GM13977 (cell line): ENCODE measurements at places on chromosomes 3 and 15.
A peak's percentile ranks its signal among the peaks of the same experiment; 100 is the strongest.

DNA sequence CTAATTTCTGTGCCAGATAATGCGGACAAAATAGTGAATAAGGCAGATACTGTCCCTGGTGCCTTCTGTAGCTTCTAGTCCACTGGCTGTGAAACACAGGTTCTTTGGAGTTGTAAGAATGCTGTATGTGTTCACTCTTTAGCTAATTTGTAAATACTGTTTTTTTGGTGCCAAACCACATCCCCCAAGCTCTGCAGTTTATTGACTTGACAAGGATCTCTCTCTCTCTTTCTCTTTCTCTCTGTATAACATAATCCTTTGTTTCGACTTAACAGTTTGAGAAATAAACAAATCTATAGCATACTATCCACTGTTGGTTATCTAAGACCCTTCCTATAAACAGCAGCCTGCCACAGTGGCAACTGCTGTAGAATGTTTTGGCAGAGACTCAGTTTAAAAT is 7.6 kb downstream of the SMAD3 start:
- no peak for DNase-seq

DNA sequence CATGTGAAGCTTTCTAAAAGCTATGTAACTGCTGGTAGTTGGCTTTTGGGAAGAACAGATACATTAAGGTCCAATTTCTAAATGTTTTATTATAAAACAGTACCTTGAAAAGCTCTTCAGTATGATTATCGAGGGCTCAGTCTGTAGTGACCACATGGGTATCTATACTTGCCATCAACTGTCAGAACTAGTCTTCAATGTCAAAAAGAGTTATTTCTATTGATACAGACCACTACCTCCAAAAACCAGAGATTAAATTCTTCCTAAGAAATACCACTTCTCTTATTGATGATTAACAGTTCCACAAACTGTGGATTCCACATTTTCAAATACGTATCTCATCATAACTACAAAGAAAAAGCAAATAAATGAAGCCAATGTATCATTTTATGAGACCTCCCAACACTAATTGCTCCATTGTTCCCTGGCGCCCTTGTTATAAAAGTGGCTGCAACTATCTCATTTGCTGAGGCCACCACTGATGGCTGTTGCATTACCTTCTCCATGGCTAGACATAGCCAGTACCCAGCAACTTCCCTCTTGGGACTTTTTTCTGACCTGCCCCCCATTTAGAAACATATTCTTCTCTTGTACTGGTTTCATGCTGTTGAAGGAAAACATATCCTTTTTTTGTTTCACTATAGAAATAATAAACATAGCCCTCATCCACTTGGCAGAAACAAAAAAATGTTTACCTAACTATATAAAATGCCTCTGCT is 33.9 kb upstream of the MBNL1 start:
- DNase-seq = no peak

GRCh38 chr3:159865041-159865579 is 123.5 kb upstream of the IL12A start:
- DNase-seq = no peak

DNA sequence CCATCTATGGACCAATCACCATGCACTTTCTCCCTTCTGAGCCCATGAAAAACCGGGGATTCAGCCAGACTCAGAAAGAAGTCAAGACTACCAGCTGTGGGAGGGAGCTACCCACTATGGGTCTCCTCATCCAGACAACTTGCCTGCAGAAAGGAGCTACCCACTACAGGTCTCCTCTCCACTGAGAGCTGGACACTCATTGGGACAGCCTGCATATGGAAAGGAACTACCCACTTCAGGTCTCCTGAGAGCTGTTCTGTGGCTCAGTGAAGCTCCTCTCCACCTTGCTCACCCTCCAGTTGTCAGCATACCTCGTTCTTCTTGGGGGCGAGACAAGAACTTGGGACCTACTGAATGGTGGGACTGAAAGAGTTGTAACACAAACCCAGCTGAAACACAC is 22.3 kb upstream of the ZBED2 start:
- no peak for DNase-seq

DNA sequence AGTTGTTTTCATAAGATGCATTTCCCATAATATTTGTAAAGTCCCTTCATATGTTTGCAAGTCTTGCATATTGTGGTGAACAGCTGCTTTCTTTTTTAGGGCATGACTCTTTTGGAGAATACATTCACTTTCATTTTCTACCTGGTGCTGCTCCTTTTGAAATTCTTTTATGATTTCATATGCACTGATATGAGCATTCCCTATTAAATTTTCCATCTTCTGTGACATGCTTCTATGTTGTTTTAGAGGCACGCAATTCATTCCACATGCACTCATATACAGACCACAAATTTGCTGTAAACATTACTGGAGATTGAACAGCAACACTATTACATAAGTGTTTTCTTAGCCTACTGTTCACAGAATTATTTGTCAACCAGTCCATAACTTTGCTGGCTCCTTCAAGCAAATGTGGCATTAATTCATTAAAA is 92.8 kb upstream of the TNFSF10 start:
- peak; percentile 57 for DNase-seq

- no peak for DNase-seq
Observed at GRCh38 chr3:148100476-148100875, 597.2 kb upstream of the AGTR1 start.

- no peak for DNase-seq
Observed at GRCh38 chr3:18751514-18751913, 326.4 kb upstream of the SATB1 start.

- no peak for DNase-seq
Observed at GRCh38 chr3:30672959-30673358, 66.6 kb downstream of the TGFBR2 start.

DNA sequence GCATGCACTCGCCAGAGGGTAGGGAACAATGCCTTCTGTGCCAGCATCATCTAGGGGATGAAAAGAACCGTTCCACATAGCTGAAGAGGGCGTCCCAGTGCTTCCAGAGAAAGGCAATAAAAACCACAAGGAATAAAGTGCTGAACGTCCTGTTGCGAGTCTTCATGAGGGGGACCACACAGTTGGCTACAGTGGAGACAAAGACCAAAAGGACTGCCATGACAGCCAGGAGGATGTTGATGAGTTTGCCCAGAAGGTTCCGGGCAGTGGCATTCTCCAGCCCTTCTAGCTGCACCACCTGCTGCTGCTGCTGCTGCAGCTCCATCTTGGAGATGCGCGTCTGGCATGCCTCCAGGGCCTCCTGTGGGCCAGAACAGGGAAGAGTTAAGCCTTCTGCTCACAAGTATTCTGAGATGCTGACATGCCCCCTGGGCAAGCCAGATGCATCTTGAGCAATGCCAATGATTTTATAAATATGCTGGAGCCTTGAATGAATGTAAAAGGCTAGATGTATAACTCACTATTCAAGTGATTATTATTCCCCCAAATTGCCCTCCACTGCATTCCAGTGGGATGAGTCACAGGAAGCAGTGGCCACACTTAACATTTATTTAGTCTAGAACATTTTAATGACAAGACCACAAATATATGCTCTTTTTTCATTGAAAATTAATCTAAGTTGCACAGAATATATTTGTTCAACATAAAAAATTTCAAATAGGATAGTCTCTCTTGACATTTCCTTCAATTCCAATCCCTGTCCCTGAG is 45.1 kb upstream of the PLXND1 start:
- DNase-seq = no peak

DNA sequence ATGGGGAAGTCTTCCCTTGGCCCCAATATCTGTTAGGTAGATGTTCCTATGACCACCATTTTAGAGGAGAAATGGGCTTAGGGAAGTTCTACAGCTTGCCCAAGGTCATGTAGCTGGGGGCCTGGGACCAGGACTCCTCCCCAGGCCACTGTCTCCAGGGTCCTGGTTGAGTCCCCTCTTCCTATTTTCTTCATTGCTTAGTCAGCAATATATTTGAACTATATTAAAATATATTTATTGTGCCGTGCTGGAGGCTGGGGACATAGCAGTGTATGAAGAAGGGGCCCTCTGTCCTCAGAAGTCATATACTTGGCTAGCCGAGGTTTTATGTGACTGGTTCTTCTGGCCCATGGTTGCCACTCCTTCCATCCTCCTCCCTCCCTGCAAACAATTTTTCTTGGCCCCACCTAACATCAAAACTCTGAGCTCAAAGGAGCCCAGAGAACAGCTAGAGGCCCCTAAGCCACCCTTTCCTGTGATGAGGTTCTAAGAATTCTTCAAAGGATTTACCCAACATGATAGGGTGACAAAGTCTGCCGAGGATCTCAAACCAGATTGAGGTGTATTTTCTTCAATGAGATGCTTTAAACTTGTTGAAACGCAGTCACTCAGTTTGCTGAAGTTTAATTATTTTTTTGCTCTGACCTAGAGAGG is 121.2 kb upstream of the RASGRP1 start:
- no peak for DNase-seq

GRCh38 chr3:178895178-178895789 is 176.3 kb downstream of the ZMAT3 start:
- no peak for DNase-seq

GRCh38 chr3:106745344-106746168 is 631.7 kb upstream of the CCDC54 start:
- no peak for DNase-seq

DNA sequence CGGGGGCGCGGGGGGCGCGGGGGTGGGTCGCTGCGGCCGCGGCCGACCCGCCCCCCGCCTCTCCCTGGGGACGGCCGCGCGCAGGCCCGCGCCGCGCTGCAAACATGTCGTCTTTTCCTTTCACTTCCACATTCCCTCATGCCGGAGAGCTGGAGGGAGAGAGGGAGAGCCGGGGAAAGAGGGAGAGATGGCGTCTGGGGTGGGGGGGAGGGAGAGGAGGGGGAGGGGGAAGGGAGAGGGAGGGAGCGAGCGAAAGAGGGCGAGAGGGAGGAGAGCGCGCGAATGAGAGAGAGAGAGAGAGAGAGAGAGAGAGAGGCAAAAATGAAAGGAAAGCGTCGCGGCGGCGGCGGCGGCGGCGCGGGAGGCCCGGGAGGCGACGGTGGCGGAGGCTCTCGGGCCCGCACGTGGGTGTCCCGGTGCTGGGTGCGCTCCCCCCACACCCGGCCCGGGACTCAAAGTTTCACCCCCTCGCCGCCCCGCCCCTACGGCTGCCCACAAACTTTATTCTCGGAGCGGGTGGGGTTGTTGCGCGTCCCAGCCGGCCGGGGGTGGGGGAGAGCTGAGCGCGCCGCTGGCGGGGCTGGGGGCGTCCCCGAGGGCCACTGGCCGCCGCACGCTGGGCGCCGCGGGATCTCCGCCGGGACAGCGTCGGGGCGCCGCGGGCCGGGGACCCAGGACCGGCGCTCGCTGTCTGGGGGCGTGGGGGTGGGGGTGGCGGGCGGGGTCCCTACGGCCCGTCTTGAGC is 731 bp downstream of the ZNF710 start:
- peak; percentile 90 for DNase-seq

DNA sequence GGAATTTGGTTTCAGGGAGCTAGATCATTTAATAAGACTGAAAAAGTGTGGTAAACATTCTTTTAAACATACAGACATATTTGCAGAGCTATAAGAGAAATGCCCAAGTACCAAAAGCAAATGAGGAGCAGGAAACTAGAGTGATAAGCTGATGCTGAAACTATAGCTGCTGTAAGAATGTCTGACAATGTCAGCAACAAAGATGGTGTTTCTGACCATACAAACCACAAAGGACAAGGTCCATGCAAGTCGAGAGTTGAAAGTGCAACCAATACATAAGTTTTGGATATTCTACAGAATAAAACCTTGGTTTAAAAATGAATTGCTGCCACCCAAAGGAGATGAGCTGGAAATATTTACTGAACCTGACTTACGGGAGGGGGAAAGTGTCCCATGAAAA is 610.2 kb downstream of the TBL1XR1 start:
- no peak for DNase-seq

GRCh38 chr15:42057799-42058646 is 36.3 kb downstream of the PLA2G4D start:
- no peak for DNase-seq

DNA sequence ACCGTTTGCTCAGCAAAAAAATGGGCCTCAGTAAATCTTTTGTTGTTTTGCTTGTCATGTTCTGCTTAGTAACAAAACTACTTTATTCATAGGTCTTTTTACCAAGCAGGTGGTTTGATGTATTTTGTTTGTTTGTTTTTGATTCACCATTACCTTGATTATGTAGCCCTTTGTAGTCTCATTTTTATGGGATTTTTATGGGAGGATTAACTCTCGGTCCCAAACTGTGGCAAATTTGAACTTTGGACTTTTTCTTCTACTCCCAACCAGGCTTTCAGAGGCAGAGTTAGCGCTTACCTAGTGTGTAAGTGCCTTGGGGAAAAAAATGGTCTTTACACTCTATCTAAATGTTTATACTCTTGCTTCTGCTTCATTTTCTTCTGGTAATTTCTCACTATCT is 276.7 kb upstream of the POU1F1 start:
- no peak for DNase-seq

GRCh38 chr15:89171136-89172072 is 50.0 kb downstream of the RLBP1 start:
- DNase-seq = no peak

GRCh38 chr3:14506626-14507304 is 33.4 kb downstream of the GRIP2 start:
- no peak for DNase-seq

- peak; percentile 88 for DNase-seq
Observed at GRCh38 chr15:31391687-31392671, 65.3 kb downstream of the KLF13 start.

- no peak for DNase-seq
Observed at GRCh38 chr3:113153499-113154107, 57.8 kb upstream of the BOC start.

GRCh38 chr3:112132975-112133448 is at the start of gene GCSAM:
GCSAM (minus strand) TSS chr3:112133248; CDS start chr3:112133120, 128 bp downstream.
- DNase-seq = peak; percentile 50

- DNase-seq = no peak
Observed at GRCh38 chr3:111648991-111649579, 53.9 kb upstream of the ZBED2 start.

GRCh38 chr3:106261396-106261795 is 392.6 kb upstream of the CBLB start:
- no peak for DNase-seq

- DNase-seq = no peak
Observed at GRCh38 chr3:111252779-111253178, 181.2 kb downstream of the NECTIN3 start.

DNA sequence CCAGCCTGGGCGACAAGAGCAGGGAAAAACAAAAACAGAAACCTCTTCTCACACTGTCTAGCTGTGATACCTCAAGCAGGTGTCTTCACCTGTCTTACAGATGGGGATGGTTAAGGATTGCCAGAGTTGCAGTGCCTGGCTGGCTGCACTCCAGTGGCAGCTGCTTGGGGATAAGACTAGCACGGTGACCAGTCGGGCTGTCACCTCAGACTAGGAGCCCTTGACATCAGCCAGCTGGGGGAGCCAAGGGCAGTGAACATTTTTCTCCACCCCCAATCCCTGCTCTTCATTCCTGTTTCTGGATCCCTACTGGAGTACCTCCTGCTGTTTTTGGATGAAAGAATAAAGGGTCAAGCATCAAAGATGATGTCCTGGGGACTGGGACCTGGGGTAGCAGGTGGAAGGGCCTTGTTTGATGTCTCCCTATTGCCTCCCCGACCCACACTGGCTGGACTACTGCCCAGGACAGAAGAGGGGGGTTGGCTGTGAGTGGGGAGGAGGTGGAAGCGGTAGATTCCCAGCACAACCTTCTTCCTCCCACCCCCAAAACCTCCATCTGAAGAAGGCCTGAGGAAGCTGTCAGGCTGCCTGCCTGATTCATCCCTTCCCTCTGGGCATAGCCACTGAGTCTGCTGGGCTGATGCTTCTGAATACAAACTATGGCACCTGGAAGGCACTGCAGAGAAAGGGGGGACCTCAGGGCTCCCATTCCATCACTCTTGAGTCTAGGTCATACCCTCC is 7.0 kb upstream of the CPNE9 start:
- no peak for DNase-seq

GRCh38 chr3:134932035-134932434 is 137.0 kb downstream of the EPHB1 start:
- no peak for DNase-seq
